ENCODE measurements at places on chromosomes 13 and 19.

GRCh38 chr19:2149980-2150793, 1.2 kb downstream of the AP3D1 start:
- no peak for DNase-seq

GRCh38 chr19:28633319-28634018, 579.5 kb downstream of the UQCRFS1 start:
- DNase-seq: peak; percentile 40

DNA sequence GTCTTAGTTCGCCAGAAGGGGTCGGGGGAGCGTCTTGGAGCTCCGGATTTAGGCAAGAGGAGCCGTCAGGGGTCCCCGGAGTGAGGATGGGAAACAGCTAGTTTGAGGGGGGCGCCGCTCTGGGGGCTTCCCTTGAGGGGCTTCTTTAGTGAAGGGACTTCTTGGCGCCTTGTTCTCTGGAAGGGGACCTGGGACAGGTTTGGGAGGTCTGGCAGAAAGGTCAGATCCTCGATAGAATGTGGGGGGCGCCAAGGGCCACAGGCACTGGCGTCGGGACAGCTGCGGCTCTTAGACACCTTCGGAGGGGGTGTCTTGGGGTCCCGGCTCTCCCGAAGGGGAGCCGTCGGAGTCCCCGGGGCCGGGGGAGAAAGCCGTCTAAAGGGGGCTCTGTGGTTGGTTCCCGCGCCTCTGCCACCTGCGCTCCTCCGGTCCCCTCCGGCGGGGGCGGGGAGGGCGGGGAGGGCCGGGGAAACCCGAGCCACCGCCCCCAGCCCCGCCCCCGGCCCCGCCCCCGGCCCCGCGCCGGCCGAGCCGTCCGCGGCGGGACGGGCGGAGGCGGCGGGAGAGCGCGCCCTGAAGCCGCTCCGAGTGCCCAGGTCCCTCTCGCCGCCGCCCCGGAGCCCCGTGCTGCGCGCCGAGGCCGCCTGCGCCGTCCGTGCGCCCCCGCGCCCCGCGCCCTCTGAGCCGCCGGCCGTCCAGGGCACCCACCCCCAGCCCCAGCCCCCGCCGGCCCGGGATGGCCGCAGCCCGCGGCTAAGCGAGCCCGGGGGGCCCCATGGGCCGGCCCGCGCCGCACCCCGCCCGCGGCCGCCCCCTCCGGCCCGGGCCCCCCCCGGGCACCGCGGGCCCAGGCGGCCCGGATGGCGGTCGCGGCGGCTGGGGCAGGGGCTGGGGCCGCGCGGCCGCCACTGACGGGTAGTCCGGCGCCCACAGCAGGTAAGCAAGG, at the start of gene NRTN:
NRTN (plus strand) TSS at position 552 of the 946 bp plus-strand sequence. CDS start 19,099 bp downstream, outside the sequence.
- DNase-seq: no peak

- DNase-seq: no peak
These were observed 17.2 kb downstream of the LDLR start for GRCh38 chr19:11106477-11106876.

DNA sequence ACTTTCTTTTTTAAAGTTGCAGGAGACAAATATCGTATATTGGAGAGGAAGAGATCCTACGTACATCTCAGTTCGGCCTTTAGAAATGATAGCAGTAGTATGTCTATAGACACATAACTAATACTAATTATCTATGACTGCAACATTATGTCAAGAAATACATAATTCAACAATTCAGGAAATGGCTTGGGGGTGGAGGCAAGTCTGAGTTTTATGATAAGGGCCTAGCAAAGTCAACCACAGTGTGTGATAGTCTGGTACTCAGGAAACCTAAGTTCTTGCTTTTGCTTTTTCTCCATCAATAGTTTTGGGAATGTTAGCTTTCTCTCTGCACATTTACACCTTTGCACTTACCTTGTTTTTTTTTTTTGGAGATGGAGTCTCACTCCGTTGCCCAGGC, 27.5 kb upstream of the OBI1 start:
- no peak for DNase-seq

DNA sequence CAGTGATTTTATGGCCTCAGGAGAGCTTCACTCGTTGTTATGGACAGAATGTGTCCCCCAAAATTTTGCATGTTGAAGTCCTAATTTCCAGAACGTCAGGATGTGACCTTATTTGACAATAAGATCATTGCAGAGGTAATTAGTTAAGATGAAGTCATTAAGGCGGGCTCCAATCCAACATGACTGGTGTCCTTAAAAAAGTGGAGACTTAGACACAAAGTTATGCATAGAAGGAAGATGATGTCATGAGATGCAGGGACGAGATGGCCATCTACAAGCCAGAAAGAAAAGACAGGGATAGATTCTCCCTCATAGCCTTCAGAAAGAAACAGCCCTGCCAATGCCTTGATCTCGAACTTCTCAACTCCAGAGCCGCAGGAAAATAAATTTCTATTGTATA, 25.8 kb upstream of the SPATA13 start:
- DNase-seq: no peak

DNA sequence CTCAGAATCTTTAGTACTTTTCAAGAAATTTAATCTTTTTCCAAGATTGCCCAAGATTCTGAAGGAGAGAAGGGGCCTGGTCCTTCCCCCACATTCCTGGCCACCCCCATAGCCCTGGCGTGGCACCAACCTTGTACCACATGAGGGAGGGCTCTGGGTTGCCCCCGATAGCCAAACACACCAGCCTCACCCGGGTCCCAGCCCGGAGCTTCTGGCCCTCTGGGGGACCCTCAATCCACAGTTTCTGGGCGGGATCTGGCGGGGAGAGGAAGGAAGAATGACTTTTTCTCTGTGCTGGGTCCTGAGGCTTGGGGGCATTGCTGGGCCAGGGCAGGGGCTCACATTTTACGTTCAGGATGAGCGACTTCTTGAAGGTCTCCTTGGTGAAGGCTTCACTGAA, 4.4 kb downstream of the NPHS1 start:
- DNase-seq: no peak

DNA sequence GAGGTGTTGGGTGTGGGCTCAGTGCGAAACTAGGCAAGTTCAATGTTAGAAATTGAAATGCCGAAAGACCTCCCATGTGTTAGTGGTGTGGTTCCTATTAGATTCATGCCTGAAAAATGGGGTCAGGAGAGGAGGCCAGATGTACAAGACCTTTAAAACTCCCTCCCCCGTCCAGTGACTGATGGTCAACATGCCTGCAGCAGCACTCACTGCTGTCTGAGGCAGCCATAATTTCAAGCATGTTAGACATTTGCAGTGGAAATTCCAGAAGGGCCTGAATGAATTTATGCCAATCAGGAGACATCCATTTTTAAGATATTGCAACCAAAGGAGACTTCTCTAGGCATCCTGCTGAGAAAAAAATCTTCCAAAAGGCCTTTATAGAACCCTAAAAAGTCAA, 426.9 kb upstream of the NBEA start:
- no peak for DNase-seq

DNA sequence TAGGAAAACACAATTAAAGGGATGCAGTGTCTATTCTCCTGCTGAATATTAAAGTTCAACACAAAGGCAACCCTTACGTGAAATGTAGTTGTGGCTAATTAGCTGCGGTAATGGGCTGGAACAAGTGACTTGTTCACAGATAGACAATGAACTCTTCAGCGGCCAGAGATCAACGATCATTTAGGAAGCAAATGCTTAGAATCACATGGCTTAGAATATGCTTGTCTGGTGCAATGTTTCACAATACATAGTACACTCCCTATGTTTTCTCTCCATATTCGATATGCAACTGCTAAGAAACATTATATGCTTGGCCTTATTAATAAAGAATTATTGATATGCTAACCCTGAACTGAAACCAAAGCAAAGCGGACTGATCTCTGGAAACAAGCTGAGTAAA, 25.7 kb upstream of the MTUS2 start:
- DNase-seq: no peak

GRCh38 chr19:10139952-10140351, 20.3 kb upstream of the EIF3G start:
- DNase-seq: no peak

- DNase-seq: no peak
These were observed 4.1 kb downstream of the TLE5 start for GRCh38 chr19:3058009-3058820.

GRCh38 chr13:111174377-111175114, 59.4 kb downstream of the ARHGEF7 start:
- DNase-seq: no peak

GRCh38 chr19:43642531-43642930, 2.9 kb upstream of the CADM4 start:
- DNase-seq: no peak

DNA sequence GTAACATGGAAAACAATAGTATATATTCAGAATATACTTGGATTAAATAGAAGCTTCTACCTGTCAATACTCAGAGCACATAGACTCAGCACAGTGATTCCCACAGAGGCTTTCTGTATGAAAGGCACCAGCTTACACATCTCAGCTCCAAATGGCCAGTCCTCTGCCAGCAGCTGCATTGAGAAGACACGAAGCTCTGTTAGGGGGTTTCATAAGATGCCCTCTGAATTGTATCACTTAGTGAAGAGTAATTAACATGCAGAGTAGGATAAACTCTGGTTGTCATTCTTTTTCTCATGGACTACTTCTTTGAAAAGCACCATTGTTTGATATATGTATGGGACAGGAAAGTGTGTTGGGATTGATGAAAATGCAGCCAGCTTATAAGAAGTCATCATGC, 15.2 kb downstream of the EDNRB start:
- DNase-seq: no peak

DNA sequence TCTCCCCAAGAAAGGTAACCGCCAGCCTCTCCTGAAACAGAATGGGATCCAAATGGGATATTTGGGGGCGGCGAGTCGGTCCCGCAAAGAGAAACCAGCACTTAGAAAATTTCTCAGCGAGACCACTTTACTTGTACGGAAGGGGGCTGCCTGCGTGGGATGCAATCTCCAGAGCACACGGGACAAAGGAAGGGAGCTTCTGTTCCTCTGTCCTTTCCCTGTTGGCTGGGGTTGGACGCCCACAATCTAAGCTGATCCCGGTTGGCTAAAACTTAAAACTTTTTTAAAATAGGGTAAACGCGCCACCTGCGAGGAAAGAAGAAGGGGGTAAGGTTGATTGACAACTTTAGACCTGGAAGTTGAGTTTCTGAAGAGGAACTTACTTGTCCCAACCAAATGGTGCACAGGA, 826 bp upstream of the BSG start:
- peak; percentile 50 for DNase-seq

GRCh38 chr13:111881700-111882099, 185.2 kb upstream of the SOX1 start:
- no peak for DNase-seq

GRCh38 chr13:95382411-95382810, 81.2 kb upstream of the ABCC4 start:
- DNase-seq: no peak

- DNase-seq: no peak
These were observed 2455.2 kb downstream of the PCDH9 start for GRCh38 chr13:64774915-64775314.

- DNase-seq: no peak
These were observed 13.0 kb downstream of the CYP2S1 start for GRCh38 chr19:41205995-41206394.

GRCh38 chr13:100154842-100155416, 66.0 kb downstream of the PCCA start:
- DNase-seq: no peak

GRCh38 chr19:18427080-18427742, 8.0 kb downstream of the SSBP4 start:
- DNase-seq: no peak

- no peak for DNase-seq
These were observed 27.6 kb upstream of the MAP3K10 start for GRCh38 chr19:40163541-40164129.

DNA sequence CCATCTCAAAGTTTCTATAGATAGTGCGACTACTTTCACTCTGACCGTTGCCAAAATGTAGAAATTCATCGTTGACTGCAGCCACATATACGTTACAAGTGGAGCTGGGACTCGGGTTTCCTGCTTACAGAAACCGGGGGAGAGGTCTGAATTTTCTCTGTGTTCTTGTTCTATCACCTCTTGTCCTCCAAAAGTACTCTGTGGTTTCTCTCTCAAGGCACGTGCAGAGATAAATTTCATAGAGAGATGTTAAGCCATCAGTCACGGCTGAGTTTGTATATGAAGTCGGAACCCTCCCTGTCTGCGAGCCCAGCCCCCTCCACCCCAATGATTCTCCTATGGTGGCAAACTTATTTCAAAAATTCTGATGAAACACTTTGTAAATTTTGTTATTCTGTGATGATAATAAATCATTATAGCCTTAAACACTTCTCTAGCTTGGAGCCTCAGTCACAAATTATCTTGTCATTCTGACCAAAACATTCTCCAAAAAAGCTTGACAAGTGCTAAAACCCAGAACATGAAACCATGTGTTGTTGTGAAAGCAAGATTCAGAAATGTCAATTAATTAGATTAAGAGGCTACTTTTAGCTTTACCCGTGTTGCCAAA, 87.5 kb downstream of the TSHZ3 start:
- no peak for DNase-seq

Data from NCI-H446 treated with DMSO at 0.1 percent for 48 hours (cell line).